ENCODE measurements at places on chromosomes 3 and 15. TPM values are rescaled to one million over a fixed set of nuclear protein-coding genes. Genes with fewer than 3 reads are reported as not detected.

Gene FEZF2
- not detected for total RNA-seq

Gene CGNL1
- total RNA-seq: under 0.01 TPM

Gene CIDEC
- total RNA-seq: not detected

Gene DLL4
- 0.08 TPM for total RNA-seq

Gene EPHA3
- total RNA-seq: not detected

Gene MB21D2
- 9.2 TPM for total RNA-seq

Gene PARL
- total RNA-seq: 54.7 TPM

Gene NRG4
- 0.19 TPM for total RNA-seq

Gene GPR160
- 1.0 TPM for total RNA-seq

Gene DGKG
- total RNA-seq: 0.31 TPM

Gene LYZL4
- total RNA-seq: not detected

Gene ANKUB1
- total RNA-seq: 0.31 TPM

Gene GPR62
- not detected for total RNA-seq

Gene CILP
- total RNA-seq: not detected

Data from hair follicular keratinocyte (primary cell).